Bronchial epithelial cell (primary cell): ENCODE measurements at places on chromosomes 6 and 20. TPM values are rescaled to one million over a fixed set of nuclear protein-coding genes. Genes with fewer than 3 reads are reported as not detected.

RAMACL gene
- 1.6 and 1.7 TPM in 2 replicates for total RNA-seq

TREM2 gene
- total RNA-seq, result 0.53 and 1.9 TPM in 2 replicates

PM20D2 gene
- total RNA-seq, result 6.1 and 7.1 TPM in 2 replicates

IP6K3 gene
- under 0.01 and 0.13 TPM in 2 replicates for total RNA-seq

RAD21L1 gene
- total RNA-seq, result under 0.01 TPM in 1 of 2 replicates, not detected in the other

OPRM1 gene
- not detected in 2 replicates for total RNA-seq

DIDO1 gene
- total RNA-seq, result 26.9 and 31.6 TPM in 2 replicates

IL17A gene
- not detected in 2 replicates for total RNA-seq

LINC00237 gene
- not detected in 2 replicates for total RNA-seq

TINAG gene
- not detected in 2 replicates for total RNA-seq

L3MBTL1 gene
- 5.0 and 5.6 TPM in 2 replicates for total RNA-seq

BPI gene
- not detected in 2 replicates for total RNA-seq

PHF10 gene
- 13.4 and 14.0 TPM in 2 replicates for total RNA-seq

KCNQ5 gene
- total RNA-seq, result 0.38 and 2.1 TPM in 2 replicates

PDYN gene
- not detected in 2 replicates for total RNA-seq

CALHM4 gene
- total RNA-seq, result under 0.01 TPM in 1 of 2 replicates, not detected in the other

LY86 gene
- not detected in 2 replicates for total RNA-seq

GTSF1L gene
- total RNA-seq, result not detected in 2 replicates

ZBTB46 gene
- total RNA-seq, result 0.53 and 2.0 TPM in 2 replicates

RBPJL gene
- total RNA-seq, result not detected in 2 replicates

TREML1 gene
- not detected in 2 replicates for total RNA-seq

CDK5RAP1 gene
- total RNA-seq, result 21.6 and 27.4 TPM in 2 replicates

DBNDD2 gene
- 12.9 and 18.2 TPM in 2 replicates for total RNA-seq

CFB gene
- 2.4 and 2.6 TPM in 2 replicates for total RNA-seq

TCP11 gene
- total RNA-seq, result not detected in 2 replicates

NEURL2 gene
- total RNA-seq, result 1.8 and 2.6 TPM in 2 replicates

FNDC11 gene
- total RNA-seq, result 0.26 and 0.90 TPM in 2 replicates
